ENCODE measurements at places on chromosomes 7 and 10. TPM values are rescaled to one million over a fixed set of nuclear protein-coding genes. Genes with fewer than 3 reads are reported as not detected.

DNA sequence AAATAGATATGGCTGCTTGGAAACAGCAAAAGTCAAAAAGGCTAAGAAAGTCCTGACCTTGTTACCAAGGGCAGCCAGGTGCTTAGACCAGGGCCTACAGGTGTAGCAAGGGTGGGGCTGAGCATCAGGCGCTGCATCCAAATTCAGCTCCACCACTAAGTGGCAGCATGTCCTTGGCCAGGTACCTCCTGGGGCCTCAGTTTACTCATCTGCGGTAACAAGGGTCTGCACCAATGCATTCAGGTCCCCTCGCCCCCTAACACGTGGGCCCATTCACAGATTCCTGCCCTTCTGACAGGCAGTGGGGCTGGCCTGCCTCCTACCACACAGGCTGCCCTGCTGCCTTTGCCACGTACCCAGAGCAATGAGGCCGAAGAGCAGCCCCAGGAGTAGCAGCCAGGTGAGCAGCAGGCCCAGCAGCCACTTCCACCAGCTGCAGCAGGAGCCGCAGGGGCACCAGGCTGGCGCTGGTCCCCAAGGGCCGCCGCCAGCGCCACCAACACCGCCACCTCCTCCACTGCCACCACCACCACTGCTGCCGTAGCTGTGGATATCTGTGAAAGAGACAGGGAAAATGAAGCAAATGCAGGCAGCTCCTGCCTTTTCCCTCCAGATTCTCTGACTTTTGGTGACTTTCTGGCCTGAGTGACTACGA lies 28.9 kb downstream of the COL17A1 start:
- no peak for DNase-seq

- DNase-seq, result no peak
These were observed 90.7 kb downstream of the COL13A1 start for GRCh38 chr10:69892406-69892805.

GRCh38 chr10:77965294-77965693 lies 38.7 kb upstream of the DLG5 start:
- no peak for DNase-seq

DNA sequence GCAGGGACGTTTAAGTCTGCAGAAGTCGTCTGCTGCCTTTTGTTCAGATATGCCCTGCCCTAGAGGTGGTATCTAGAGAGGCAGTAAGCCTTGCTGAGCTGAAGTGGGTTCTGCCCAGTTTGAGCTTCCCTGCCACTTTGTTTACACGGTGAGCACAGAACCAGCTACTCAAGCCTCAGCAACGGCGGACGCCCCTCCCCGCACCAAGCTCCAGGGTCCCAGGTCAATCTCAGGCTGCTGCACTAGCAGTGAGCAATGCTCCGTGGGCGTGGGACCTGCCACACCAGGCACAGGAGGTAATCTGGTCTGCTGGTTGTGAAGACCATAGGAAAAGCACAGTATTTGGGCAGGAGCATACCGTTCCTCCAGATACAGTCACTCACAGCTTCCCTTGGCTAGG lies 148.1 kb upstream of the LAMB4 start:
- no peak for DNase-seq

DNA sequence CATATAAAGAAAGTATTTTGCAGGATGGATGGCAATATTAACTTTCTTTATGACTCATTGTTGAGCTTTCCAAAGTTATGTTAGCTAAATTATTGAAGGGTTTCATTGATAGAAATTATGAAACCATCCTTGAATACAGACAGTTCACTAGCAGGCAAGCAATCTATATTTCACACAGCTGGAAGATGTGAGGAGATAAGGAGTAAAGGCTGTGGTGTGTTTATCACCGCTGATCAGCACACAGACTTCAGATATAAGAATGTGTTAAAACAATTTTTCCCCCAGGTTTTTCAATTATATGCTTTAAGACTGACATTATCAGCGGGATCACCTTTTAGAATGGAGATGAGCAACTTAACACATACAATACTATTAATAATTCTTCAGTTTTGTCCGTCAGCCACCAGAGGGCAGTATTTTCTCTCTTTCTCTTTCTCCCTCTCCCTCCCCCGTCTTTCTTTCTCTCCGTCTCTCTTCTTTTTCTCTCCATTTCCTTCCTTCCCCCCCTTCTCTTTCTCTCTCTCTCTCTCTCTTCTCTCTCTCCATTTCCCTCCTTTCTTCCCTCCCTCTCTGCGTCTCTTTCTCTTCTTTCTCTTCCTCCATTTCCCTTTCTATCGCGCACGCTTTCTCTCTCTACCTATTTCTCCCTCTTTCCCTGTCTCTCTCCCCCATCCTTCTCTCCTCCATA lies 62.9 kb upstream of the FAM171A1 start:
- DNase-seq, result peak; percentile 67

- DNase-seq, result no peak
These were observed 207.1 kb upstream of the ZNF32 start for GRCh38 chr10:43855667-43856210.

DNA sequence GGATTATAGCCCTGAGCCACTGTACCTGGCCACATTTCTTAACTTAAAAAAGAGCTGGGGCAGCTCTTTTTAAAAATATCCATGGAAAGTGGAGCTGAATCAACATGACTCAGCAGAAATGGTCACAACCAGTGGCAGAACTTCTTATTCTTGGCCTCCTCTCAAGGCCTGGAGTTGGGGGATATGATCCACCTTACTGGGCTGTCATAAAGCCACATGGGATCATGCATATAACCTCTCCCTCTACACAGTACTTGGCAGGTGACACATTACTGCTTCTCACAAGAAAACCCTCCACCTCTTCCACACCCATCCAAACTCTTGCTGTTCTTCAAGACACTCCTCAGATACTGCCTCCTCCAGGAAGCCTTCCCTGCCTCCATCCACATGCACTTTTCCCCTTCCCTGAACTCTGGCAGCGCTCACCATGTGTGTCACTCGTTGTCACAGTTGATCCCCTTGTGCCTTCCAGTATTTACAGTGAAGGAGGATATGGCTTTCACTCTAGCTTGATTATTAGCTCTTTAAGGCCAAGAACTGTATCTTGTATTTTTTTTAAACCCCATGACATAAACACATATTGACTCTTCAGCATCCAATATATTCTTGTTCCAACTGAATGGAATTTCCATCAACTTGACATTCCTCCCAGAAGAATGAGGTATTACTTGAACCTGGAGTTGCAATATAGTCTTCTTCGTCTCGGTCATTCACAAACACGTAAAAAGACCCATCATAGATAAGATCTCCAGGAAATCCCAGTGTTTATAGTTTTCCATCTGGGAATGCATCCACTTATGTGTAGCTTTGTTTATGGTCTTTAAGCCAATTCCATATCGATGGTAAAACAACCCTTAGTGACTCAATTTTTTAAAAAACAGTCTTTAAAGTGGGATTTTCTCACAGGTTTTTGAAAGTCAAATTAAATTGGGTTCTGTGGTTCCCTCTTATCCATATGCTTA lies 85.5 kb downstream of the TBXAS1 start:
- no peak for DNase-seq

- no peak for DNase-seq
These were observed 7.1 kb downstream of the CPVL start for GRCh38 chr7:29139191-29139590.

GRCh38 chr10:35420827-35421552 lies 84.7 kb downstream of the CCNY start:
- no peak for DNase-seq

The NUTM2E gene
- polyA plus RNA-seq, result 0.10 TPM

DNA sequence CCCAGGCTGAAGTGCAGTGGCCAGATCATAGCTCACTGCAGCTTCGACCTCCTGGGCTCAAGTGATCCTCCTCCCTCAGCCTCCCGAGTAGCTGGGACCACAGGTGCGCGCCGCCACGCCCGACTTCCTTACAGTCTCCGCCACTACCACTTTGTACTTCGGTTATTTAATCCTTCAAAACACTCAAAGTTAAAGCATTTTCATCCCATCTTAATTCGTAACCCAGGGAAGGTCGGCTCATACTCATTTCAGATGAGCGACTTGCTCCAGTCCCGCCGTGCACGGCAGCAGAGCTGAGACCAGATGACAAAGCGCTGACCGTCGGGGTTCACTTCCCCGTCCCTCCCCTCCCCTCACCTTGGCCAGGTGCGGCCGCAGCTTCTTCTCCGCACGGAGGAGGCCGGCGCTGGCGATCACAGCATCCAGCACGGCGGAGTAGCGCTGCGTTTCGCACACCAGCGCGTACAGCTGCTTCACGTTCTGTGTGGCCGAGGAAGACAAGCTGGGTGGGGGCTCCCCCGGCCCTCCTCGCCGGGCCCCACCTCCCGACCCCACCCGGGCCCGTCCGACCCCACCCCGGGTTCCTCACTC lies 457 bp downstream of the NSUN5 start:
- DNase-seq, result no peak

DNA sequence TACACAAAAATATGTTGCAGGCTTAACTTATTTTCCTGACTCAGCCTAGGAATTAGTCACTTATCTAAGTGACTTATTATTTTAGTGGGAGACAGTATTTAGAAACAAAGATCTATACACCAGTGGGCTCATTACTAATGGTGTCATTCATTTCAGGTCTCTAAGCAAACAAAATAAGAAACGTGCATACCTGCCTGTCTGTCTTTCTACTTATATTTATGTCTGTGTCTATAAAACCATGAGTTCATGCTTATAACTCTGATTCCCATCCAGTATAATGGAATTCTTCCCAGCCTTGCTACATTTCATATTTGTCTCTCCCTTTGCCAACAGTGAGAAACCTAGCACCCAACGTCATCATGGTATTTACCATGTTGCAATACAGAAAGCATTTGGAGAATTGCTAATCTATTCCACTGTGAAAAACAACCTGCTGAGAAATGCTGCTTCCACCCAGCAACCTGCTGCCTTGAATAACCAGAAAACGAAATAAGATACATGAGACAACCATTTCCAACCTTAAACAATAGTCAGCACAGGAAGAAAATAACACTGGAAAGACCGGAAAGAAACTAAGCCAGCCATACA lies 501.0 kb downstream of the GLRX3 start:
- DNase-seq, result no peak

DNA sequence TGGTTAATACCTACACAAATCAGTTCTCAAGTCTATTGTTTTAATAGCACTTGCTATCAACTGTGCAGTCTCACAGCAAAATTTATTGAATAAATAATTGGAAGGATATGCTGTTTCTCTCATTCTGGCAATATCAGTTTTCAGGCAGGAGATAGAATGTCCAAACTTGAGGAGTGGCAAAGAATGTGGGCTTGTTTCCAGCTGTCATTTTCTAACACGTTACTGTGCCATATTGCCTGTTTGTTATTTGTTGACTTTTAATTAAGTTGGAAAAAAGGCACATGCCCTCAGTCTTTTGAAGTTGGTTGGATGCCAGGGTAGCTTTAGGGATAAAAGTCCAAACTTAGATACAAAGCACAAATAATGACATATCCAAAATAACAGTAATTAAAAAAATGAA lies 52.2 kb downstream of the MAGI2 start:
- DNase-seq, result peak; percentile 10

The SFMBT2 gene
- polyA plus RNA-seq, result 6.9 TPM

GRCh38 chr7:1238450-1238882 lies 5.8 kb downstream of the UNCX start:
- no peak for DNase-seq

DNA sequence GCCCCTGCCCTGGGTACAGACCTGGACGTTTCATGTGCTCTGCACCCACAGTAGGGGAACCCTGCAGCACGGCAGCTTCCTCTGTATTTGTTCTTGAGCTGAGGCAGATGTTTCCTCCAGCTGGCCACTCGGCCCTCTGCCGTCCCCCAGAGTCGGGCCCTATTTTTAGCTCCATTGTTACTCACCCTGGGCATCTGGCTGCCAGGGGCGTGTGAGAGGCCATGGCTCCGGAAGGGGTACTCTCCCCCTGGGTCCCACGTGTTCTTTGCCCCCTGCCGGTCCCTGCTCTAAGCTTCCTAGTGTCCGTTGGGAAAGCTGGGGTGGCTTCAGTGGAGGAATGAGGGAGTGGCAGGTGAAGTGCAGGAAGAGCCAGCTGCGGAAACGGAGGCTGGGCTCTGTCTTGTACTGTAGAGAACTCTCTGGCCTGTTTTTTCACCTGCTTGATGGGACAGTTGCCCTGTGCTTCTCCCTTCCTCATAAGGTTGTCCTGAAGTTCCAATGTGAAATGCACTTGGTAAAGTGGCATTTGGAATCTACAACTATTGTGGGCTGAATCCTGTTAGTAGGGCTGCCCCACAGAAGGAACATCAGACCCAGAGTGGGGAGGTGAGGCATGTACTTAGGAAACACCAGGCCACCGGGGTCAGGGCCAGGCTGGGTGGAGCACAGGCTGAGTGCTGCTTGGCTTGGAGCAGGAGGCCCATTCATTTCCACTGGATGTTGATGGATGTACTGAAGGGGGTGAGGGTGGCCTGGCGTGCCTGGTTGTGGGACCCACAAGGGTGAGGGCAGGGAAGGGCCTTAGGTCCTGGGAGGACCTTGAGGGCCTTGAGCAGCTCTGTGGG lies 30.6 kb downstream of the PALD1 start:
- DNase-seq, result no peak

DNA sequence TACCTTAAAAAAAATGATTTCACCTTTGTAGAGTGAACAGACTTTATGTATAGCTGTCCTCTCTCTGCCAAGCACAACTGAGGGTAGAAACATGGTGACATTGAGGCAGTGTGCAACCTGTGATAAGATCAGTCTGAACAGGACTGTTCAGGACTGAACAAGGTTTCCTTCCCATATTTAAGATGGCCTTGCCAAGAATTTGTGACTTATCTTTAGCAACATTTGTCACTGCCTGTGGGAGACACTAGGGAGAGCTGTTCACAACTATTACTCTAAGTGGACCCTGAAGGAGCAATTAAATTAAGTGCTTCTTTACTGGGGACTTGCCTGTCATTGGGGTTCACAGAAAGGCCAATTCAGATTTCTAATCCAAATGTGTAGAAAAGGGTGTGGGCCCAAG lies 6.7 kb downstream of the OR13A1 start:
- DNase-seq, result no peak

GRCh38 chr10:86031-86430 lies 36.9 kb upstream of the TUBB8 start:
- DNase-seq, result no peak

The SAMD9 gene
- 7.1 TPM for polyA plus RNA-seq

DNA sequence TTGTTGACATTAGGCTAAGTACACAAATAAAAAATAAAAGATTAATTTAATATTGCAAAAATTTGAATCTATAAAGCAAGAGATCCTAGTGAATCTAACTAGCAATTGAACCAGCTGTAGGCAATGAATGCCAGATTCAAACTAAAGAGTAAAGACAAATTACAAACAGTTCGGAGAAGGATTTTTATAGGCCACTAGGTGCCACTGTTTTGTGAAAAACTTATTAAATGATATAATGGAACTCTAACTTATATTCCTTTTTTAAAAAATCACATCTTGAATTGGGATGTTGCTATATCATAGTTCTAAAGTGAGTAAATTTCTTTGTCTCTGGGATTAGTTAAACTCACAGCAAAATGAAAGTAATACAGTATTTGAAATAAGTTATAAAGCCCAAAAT lies 39.1 kb upstream of the GNAI1 start:
- DNase-seq, result no peak

Data from right renal pelvis (tissue), 4 donors.